ENCODE measurements at places on chromosomes 16 and 17.

DNA sequence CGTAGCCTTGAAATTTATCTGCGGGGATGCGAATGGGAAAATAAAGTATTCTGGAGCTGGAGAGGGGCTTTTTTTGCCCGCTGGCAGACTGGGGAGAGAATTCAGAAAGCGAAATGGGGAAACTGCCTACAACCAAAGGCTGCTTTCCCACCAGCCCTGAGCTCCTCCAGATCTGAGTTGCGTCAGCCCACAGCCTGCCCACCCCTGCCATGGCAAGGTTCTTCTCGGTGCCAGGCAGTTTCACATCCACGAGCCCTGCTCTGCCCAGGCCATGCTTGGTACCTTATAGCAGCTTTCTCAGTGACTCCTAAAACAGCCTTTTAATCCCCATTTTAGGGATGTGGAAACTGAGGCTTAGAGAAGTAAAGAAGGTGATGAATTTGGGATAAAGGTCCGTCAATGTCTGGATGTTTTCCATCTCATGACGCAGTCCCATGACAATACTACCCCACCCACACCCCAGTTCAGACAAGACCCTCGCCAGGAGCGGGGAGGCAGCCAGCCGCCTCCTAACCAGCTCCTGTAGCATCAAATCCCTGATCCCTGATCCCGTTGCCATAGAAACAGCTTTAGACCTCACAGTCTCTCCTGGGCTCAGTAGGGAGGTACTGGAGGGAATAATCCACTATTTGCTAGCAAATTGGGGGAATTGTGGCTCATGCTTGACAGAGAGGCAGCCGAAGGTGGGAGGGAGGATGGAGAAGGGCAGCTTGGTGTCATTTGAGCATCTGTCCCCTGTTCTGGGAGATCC, 113.5 kb downstream of the MGAT5B start:
- DNase-seq, result no peak

GRCh38 chr17:5506307-5506706, 19.9 kb downstream of the MIS12 start:
- no peak for DNase-seq

DNA sequence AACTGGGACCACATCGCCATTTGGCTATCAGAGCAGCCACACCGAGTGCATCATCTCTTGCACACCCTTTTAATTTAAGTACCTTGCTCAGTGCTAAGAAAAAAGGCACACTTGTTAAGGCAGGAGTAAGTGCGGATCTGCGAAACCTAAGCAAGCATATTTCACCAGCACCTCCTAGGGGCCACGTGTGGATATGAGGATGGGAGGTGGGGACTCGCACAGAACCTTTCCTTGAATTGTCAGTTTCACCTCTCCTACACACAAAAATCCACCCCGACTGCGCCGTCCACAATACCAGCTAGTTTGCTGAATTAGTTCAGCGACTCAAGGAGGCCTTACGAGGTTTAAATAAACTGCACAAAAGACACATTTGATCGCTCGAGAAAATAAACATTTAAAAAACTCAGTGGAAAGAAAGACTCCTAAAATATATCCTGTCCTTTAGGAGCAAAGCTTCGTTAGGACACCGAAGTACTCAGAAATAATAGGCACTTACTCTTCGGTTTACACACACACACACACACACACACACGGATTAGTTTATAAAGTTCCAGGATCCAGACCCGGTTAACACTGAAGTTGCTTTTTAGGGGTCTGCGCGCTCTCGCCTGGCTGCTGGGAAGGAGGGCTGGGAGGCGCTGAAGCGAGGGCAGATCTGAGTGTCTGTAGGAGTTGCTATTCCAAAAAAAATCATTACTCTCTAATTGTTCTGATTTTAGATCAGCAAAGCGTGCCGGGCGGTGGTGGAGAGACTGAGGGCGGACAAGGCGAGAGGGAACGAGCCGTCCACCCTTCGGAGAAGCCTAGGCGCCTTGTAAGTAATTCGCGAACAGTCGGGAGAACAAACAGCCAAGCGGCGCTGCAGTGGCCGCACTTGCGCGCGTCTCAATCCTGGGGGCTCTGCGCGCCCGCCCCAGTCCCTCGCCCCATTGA, 1.0 kb upstream of the KCNJ2 start:
- no peak for DNase-seq

DNA sequence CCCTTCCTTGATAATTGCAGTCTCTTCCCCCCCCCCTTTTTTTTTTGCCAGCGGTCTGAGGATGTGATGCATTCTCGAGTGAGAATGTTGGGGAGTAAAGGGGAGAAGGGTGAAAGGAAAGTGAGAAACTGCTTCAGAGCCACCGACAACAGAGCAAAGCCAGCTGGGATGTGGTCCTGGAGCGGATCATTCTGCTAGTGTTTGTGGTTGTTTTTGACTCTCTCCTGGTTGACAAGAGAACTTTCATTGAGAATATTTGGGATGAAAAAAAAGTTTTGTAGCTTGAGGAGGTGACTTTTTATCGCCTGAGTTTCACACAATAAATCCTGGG, 1.3 kb downstream of the NF1 start:
- DNase-seq, result no peak

DNA sequence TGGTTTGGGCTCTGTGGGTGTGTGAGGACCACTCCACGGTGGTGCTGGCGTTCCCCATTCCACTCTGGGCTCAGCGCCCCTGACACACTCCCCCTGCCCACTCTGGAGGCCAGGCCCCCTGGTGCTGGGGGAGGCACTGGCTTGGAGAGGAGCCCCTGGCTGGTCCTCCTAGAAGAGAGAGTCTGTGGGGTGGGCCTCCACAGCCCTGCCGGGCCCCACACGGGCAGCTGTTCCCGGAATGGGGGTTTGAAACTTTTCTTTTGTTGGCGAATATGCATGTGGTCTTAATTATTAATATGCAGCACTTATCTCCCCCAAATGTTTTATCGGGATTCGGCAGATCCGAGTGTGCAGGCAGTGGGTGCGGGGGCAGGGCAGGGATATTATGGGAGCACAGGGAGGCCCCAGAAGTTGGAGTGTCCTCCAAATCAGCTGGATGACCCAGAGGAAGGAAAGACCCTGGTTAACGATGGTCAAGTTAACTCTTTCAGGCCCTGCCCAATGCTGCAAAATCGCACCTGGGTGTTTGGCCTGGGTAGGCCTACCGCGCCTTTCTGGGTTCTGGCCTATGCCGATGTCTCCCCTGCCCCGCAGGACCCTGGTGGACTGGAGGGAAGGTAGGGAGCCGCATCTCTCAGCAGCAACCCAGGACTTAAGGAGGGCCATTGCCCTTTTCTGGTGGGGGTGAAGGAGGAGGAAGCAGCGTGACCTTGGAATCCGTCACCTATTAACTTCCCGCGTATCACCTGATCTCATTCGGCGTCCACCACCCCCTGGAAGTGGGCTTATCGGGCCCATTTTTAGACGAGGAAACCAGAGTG, 36.0 kb downstream of the TMEM235 start:
- no peak for DNase-seq

DNA sequence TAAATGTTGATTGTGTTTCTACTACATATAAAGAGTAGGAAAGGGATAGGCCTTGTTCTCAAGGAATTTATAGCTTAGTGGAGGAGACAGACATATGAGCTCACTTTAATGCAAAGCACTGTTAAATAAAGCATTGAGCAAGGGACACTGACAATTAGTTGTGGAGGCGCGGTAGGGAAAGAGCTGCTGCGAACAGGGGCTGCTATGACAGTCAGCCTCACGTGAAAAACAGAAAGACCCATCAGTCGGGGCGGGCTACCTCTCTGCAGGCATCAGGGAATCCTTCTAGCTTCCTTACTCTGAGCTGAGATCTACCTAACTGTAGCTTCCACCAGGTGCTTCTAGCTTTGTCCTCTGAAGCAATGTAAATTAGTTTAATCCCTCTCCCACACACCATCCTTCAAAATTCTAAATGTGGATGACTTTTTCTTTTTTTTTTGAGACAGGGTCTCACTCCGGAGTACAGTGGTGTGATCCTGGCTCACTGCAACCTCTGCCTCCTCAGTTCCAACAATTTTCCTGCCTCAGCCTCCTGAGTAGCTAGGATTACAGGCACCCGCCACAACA, 129.9 kb upstream of the ZFHX3 start:
- DNase-seq, result no peak

DNA sequence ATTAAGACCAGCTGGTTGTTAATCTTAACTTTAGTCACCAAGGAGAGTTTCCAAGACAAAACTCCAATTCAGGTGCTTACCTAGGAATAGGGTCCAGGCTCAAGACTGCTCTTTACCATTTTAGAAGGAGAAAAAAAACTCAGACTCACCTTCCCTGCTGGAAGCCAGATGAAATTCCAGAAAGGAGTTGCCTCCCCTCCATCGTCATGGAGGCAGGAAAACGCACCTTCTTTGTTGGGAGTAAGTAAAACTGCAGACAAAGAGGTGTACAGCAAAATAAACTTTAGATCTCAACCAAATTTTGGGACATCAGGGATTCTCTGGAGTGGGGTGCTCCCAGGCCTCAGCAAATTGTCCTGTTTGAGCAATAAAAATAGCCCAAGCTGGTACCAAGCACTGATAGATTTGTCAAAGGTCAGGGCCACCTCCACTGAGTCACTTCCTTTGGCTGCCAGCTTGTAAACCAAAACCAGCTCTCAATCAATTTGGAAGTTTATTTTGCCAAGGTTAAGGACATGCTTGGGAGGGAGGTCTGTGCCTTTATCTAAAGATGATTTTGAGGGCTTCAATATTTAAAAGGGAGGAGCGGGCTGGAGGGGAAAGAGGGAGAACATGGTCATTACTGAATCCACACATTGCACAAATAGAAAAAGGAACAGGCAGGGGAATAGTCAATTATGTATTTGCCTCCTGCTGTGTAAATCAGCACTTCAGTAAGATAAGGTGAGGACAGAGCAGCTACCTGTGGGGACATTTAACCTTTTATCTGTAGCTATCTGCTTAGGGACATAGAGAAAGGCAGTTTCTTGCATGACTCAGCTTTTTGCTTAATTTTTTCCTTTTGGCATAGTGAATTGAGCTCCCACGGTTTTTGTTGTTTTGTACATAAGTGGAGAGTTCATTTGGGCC, 1.5 kb upstream of the ALDH3A2 start:
- DNase-seq, result no peak

GRCh38 chr17:64687961-64688360, 25.9 kb upstream of the SMURF2 start:
- no peak for DNase-seq

Data from stimulated activated CD8-positive, alpha-beta memory T cell treated with anti-CD3 and anti-CD28 coated beads, Interleukin-12 subunit alpha, Interleukin-12 subunit beta, amount 100 ng/mL, for 4 hours (primary cell).